AG08396 (cell line): ENCODE measurements at places on chromosomes 4 and X.

GRCh38 chr4:145171911-145172310 lies 8.5 kb downstream of the OTUD4 start:
- DNase-seq: no peak

DNA sequence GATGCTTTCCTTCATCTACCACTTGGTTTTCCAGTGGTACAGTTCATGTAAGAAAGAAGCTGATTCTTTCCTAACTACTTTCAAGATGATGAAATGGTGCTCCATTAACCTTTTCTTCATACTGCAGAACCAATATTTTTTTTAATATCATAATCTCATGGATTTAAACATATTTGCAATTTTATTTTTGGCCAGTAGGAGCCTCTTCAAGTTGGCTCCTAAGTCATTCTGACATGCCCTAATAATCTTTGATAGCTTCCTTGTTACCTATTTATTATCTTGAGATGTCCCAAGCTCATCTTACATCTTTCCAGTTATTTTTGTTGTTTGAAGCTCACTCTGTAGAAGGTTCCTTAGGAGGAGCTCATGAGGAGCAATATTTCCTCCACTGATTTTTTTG lies 170.2 kb downstream of the APBB2 start:
- no peak for DNase-seq

GRCh38 chr4:186132577-186133242 lies 28.2 kb downstream of the FAM149A start:
- no peak for DNase-seq

- DNase-seq: no peak
Observed at GRCh38 chrX:22360129-22360528, 87.4 kb downstream of the CBLL2 start.

GRCh38 chrX:22272613-22273012 lies at the start of gene CBLL2:
CBLL2 (plus strand) TSS chrX:22272913; CDS start chrX:22272992, 79 bp downstream.
- DNase-seq: no peak

DNA sequence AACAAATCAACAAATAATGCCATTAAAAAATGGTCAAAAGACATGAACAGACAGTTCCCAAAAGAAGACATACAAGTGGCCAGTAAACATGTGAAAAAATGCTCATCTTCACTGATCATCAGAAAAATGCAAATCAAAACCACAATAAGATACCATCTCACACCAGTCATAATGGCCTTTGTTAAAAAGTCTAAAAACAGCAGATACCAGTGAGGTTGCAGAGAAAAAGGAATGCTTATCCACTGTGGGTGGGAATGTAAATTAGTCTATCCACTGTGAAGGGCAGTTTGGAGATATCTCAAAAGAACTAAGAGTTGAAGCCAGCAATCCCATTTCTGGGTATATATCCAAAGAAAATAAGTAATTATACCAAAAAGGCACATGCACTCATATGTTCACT lies 668.1 kb upstream of the CPEB2 start:
- DNase-seq: no peak

DNA sequence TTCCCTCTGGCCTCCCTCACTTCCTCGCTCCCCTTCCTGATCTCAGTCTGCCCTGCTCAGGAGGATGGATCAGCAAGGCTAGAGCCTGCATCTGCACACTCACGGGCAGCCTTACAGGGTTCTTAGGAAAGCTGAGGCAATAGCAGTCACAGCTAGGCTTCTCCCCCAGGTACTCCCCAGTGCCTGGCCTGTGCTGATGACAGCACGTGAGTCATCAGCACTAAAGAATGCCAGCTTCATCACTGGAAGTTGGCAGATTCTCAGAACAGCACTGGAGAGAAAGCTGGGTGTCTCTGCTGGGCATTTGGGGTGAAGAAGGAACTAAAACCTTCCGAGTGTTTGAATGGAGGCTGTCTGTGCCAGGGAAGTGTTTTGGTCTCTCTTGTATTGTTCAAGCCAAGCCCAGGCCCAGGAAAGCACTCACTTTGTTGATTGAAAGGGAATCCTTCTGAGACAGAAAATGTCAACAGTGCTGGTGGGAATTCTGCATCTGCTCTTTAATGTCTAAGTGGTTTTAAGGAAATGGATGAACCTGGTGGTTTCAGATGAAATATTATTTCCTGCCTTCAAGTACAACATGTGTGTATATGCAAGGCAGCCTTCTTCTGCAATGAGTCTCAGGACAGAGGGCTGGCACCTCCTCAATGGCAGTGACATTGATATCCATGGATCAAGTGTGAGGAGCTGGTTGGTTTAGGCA lies 73.0 kb upstream of the SCOC start:
- peak; percentile 61 for DNase-seq

DNA sequence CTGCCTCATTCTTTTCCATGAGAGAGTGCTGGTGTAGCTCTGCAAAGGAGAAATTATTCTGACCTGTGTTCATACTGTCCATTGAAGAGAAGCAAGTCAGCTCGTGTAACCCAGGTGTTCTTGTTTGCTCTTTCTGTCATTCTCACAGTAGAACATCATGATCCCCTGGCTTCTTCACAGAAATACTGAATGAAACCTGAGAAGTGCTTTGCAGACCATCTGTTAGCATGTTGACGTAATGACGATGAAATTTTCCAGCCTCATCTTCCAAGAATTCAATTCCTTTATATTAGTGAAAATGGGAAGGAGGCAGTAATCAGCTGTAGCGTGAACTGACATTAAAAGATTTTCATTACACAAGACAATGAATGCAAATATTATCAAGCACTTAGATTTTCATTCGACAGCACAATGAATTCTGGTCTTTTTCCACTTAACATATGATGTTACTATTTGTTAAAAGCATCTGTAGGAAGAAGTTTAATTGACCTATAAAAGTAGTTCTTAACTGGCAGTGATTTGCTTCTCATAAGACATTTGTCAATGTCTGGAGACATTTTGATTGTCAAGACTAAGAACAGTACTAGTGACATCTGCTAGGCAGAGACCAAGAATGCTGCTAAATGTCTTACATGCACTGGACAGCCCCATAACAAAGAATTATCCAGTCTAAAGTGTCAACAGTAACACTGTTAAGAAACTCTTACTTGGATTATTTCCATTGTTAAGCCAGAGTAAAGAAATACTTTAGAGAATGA lies 246.3 kb downstream of the BANK1 start:
- DNase-seq: no peak

DNA sequence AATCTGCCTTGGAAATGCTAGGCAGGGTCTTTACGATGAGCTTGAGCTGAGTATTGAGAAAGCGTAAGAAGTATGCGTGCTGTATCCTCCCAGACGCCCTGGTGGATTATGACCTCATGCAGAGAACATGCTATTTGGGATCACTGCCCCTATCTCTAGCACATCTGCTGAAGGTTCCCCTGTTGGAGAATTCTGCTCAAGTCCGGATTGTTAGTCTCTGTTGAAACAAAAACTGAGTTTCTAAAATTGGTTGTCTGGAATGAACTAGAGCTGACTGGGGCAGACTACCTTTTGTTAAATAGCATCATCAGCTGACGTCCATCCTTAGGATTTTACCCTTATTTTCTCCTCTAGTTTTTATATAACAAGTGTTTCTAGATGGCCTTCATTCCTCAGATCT lies 7.5 kb downstream of the FHDC1 start:
- peak; percentile 61 for DNase-seq

- peak; percentile 15 for DNase-seq
Observed at GRCh38 chr4:175369087-175369486, 443.0 kb downstream of the GPM6A start.

- DNase-seq: no peak
Observed at GRCh38 chrX:50770702-50771101, 43.3 kb downstream of the SHROOM4 start.

- DNase-seq: no peak
Observed at GRCh38 chr4:187171706-187172339, 448.2 kb upstream of the FAT1 start.

GRCh38 chr4:119735165-119735651 lies 106.6 kb upstream of the PDE5A start:
- DNase-seq: peak; percentile 50

- DNase-seq: no peak
Observed at GRCh38 chr4:107792711-107793110, 32.0 kb upstream of the SGMS2 start.

- no peak for DNase-seq
Observed at GRCh38 chr4:3607690-3608552, 75.7 kb upstream of the LRPAP1 start.

DNA sequence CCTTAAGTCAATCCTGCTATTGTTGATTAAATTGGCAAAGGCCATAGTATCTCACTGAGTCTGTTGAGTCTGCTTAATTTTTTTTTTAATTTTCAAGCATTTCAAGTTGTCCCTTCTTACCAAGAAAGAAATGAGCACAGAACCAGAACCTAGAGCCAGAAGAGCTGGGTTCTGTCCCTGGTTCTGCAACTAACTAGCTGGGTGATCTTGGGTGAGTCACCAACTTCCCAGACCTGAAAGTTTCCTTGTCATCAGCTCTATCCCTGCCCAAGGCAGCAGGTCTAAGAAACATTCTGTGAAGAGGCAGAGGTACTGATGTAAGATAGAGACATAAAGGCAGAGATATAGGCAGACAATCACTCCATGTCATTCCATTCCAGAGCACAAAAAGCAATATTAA lies 17.3 kb downstream of the TEC start:
- no peak for DNase-seq

GRCh38 chr4:86563416-86563815 lies 30.7 kb upstream of the PTPN13 start:
- DNase-seq: no peak
